ENCODE measurements at places on chromosomes 1 and 21.
A peak's percentile ranks its signal among the peaks of the same experiment; 100 is the strongest.

GRCh38 chr21:34928637-34929036, 120.5 kb downstream of the RUNX1 start:
- DNase-seq = no peak

- no peak for DNase-seq
Measured at GRCh38 chr1:168374566-168374965, 93.9 kb downstream of the TBX19 start.

GRCh38 chr1:29125237-29125641, 1.5 kb upstream of the TMEM200B start:
- no peak for DNase-seq

DNA sequence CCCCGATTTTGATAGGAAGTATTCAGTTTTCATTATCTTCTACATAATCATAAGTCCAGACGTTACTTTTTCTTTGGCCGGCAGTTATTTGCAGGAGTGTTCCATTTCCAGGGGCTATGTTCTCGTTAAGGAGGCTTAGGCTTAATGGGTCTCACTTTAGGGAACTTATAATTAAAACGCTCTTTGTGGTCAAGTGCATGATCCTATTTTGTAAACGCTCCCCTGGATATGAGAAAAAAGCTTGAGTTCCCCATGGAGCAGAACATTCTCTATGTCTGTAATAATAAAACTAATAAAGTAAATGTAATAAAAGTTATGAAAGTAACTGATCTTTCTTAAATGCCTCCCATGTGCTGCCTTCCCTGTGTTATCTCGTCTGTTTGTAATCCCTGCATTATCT, 48.7 kb upstream of the GPR153 start:
- no peak for DNase-seq

- no peak for DNase-seq
Measured at GRCh38 chr1:236016083-236016482, 48.8 kb downstream of the NID1 start.

DNA sequence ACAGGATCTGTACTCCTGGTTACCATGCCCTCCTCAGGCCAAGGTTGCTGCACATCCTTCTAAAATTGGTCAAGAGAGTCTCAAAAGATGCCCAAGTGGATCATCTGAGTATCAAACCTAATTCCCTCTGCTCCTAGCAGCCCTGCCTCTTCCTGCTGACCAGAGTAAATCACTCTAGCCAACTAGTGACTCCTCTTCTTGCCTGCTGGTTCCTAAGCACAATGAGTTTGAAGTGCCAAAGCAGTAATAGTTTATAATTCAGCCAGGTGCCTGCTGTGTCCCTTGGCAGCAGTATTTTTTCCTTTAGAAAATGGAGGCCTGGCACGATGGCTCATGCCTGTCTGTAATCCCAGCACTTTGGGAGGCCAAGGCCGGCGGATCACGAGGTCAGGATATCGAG, 137.9 kb upstream of the CAMK1G start:
- DNase-seq = no peak

DNA sequence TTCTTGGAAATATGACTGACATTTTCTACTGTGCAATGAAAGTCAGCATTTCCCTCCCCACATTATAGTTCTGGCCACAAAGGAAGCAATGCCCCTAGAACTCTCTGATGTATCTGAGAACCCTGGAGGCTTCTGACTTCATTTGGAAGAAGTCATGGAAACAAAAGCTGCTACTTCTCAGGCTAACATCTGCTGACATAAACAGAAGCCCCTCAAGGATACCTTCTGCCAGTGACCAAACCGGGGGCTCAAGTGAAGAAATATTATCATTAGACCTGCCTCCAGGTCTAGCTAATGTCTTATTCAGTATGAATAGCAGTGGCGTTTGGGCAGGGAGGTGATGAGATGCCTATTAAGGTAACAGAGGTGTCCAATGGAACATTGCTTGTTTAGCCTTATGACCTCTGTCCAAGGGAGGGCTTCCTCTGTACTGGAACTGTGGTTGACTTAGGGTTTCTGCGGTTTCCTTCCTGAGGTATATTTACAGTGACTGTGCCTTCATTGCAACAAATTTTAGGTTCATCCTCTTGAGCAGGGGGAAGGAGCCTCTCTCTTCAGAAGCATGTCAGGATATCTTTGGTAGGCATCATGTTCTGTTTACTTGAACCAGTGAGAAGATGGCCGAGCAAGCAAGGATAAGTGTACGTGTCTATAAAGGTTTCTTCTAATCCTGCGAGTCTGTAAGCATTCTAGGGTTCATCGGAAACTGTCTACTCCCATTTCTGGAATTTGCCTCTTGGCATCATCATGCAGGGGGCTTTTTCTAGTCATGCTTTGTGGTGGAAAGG, 161.7 kb downstream of the PBX1 start:
- DNase-seq = no peak

GRCh38 chr21:46626536-46626935, 8.9 kb upstream of the PRMT2 start:
- DNase-seq = no peak

GRCh38 chr1:112263453-112263852, 132.6 kb upstream of the CTTNBP2NL start:
- DNase-seq = no peak

- peak; percentile 46 for DNase-seq
Measured at GRCh38 chr1:246492611-246493245, 14.4 kb downstream of the SMYD3 start.

GRCh38 chr21:46091118-46091517, 6.8 kb upstream of the COL6A2 start:
- DNase-seq = no peak

Data from stimulated activated CD4-positive, alpha-beta T cell treated with anti-CD3 and anti-CD28 coated beads, Interleukin-1b, Interleukin-23, amount 100 ng/mL, for 48 hours (primary cell).